ENCODE measurements at places on chromosomes 6 and 20.

DNA sequence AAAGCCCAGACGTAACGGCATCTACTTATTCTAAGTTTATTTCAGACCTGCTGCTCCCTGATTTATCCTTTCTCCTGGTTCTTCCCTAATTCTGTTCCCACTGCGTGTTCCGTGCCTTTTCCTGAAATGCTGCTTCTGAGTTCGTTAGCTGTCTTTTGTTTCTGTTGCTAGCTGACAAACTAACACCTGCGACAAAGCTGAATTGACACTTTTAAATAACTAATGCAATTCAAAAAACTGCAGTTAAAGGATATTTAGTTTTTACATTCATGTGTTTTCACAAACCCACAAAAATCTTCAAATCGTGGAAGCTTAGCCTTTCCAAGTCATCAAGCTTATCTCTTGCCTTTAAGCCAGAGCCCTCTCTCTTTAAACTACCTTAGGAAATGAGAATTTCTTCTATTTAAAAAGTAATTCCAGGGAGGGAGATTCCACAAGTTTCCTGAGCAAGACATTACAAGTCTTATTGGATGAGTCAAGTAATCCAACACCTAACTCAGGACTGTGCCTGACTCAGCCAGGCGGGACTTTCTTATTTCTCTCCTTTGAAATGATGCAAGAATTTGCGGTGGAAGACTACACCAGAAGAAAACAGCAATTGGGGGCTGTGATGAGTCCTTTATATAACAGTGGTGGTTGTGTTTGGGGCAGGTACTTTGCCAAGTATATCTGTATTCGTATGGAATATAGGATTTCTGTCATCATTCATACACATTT, 6.3 kb downstream of the ADTRP start:
- peak; percentile 98 for DNase-seq

DNA sequence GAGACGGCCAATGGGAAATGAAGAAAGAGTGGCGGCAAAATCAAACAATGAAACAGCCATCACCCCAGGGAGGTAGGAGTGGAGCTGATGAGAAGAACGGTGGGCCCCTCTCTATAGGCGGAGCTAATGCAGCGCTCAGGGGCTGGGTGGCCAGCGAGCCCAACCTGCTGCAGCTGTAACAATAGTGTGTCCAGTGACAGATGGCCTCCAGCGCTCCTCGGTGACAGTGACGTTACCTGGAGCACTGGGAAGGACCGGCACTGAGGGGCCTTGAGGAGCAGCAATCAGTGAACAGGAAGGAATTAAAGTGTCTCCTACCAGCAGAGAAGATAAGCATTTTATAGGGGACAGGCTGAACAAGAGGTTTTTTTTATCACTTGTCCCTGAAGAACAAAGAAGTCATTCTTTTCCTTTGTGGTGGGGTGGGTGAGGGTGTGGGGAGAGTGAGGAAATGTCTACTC, 81.6 kb downstream of the FOXA2 start:
- no peak for DNase-seq

GRCh38 chr6:138662471-138662870, 111.1 kb upstream of the CCDC28A start:
- DNase-seq: peak; percentile 68

DNA sequence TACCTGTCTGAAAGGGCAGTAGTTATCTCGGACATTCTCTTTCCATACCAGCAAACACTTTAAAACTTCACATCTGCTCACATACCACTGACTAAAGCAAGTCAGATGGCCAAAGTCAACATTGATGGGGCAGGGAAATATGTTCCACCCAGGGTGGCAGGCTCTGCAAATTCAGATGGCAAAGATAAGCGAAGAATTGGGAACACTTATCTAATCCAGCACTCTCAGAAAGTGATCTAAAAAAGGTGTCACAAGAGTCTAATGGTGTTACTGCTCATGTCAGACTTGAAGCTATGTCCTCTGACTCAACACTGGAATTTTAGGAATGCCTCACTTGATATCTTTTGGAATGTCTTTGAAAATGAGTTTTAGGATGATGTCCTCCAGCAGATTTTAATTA, 1086.2 kb downstream of the KIF16B start:
- DNase-seq: peak; percentile 15

DNA sequence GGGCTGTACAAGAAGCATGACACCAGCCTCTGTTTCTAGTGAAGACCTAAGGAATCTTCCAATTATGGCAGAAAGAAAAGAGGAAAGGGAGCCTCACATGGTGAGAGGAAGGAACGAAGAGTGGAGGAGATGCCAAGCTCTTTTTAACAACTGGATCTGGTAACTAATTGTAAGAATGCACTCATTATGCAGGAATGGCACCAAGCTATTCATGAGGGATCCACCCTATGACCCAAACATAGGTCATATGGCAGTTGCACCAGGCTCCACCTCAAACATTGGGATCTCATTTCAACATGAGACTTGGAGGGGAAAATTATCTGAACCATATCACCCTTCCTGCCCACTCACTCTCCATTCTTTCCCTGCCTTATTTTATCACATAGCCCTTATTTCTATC, 496.0 kb upstream of the SPTLC3 start:
- no peak for DNase-seq

GRCh38 chr6:96478695-96479094, 42.9 kb upstream of the UFL1 start:
- no peak for DNase-seq

GRCh38 chr6:139699911-139700310, 325.5 kb upstream of the CITED2 start:
- DNase-seq: no peak

DNA sequence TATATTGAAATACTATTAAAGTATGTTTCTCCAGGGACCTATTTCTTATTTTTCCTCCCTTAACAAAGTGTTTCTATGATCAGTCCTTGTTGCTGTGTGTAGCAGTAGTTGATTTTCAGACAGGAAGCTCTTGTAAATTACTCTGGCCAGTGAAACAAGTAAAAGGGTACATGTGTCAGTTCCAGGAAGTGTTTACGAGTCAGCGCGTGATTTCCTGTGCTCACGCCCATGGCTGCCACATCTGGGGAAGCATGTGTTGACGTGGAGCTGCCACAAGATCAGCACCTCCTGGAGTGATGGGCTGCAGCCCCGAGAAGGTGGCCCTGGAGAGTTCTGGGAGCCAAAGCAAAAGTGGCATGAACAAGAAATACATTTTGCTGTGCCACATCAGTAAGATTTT, 38.6 kb upstream of the GGTLC1 start:
- DNase-seq: no peak

DNA sequence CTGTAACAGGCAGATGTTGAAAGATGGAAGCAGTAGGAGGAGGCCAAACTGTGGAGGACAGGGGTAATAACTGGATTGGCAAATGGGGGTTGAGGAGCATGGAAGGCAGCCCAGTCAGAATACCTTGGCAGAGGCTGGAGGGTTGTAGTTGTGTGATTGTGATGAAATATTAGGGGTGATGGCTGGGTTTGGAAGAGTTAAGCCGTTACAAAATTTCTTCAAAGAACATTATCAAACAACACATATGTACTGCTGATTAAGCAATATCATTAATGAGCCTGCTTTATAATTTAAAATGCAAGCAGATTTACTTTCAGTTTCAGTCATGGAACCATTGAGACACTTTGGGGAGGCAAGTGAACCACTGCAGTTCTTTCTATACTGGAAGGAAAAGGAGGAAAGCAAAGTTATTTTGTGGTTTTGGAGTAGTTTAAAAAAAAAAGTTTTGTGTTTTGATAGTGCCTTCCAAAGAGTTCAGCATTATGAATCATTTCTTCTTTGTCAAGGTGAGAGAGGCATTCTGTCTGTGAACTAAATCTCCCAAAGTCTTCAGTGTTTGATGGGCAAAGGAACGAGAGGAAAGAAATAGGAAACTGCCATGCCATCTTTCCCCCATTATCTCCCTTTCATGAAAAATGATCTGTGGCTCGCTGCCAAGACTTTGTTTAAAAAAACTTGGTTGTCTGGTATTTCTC, 20.7 kb downstream of the FOXO3 start:
- peak; percentile 88 for DNase-seq

GRCh38 chr6:166106076-166106686, 61.5 kb downstream of the TBXT start:
- peak; percentile 42 for DNase-seq

GRCh38 chr6:138988469-138988834, 399 bp upstream of the REPS1 start:
- no peak for DNase-seq

DNA sequence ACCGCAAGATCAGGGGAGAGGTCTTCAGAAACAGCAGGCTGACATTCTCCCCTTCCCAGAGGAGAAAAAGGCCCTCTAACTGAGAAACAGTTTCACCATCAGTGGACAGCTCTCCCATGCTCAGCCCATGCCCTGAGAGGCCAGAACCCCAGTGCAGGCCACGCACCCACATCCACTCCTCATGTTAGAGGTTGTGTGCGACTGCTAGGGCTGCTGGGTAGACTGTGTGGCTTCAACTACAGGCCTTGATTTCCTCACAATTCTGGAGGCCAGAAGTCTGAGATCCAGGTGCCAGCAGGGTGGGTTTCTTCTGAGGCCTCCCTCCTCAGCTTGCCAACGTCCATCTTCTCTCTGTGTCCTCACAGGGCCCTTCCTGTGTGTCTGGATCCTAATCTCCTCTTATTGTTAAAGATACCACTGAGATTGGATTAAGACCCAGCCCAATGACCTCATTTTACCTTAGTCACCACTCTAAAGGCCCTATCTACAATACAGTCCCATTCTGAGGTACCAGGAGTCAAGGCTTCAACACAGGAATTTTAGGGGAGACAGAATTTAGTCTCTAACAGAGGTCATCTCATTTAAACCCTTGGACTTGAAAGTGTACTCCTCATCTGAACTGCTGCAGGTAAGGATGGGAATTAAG, 67.7 kb upstream of the CD93 start:
- no peak for DNase-seq

DNA sequence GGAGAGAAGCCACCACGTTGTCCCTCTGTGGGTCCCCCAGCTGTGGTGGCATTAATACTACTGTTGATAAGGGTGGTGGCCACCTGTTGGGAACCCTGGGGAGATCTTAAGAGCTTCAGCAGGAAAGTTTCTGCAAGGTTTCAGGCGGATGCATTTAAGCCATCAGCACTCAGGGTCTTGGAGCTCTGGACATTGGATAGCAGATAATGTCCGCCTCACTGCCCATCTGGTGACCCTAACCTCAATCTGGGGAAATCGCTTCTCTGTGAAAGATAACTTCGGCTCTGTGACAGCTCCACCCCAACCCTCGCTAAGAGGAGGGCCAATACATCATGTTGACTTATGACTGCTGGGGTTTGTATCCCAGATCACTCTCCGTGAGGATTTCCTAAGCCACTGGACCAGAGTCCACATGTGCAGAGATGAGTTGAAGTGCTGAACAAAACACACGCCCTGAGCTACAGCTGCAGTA, 92.9 kb downstream of the FOXC1 start:
- DNase-seq: no peak

GRCh38 chr6:24666097-24666640, 530 bp downstream of the TDP2 start:
- DNase-seq: no peak

DNA sequence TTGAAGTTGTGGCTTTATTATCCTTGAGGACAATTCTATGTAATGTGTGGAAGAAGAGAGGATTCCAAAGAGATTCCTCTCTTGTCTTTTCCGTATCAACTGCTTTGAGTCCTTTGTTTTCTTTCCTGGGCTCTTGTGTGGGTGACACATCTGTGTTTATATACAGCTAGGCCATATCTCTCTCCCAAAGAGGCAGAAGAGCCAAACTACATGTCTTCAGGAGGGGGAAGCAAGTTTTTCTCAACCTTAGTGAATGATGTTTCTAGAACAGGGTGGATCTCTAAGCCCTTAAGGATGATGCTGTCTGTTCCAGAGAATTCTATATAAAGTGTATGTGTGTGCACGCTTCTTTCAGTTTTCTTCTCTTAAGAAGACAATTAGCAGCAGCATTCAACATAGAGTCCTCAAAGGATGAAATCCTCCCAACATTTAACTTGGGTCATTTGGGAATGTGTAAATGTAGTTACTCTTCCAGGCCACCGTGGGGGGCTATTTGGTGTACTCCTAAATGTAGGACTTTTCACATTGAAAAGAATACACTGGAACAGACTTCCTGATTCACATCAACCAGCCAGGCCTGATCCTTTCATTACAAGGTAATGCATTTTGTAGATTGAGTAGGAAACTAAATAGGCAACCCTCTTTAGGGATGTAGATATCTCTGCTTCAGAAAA, 92.8 kb upstream of the EEF1E1 start:
- DNase-seq: no peak

DNA sequence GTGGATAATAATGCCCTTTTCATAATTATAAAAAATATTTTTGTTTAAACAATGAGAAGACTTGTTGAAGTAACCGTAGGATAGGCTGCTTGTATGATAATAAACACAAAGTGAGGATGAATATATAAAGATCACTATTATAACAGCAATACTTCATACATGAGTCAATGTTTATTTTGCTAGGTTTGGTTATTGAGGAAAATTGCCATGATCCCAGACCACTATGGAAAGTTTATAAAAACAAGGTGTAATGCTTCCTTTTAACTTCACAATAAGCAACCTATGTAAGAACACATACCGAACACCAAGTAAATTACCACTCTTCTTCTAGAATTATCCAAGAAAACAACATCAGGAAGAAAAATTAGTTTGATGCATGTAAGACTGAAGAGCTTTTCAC, 495.3 kb upstream of the RNF217 start:
- DNase-seq: no peak

GRCh38 chr20:23387118-23387443, 25.1 kb downstream of the GZF1 start:
- DNase-seq: no peak
